ENCODE measurements at places on chromosomes 1 and 21. TPM values are rescaled to one million over a fixed set of nuclear protein-coding genes. Genes with fewer than 3 reads are reported as not detected.

DNA sequence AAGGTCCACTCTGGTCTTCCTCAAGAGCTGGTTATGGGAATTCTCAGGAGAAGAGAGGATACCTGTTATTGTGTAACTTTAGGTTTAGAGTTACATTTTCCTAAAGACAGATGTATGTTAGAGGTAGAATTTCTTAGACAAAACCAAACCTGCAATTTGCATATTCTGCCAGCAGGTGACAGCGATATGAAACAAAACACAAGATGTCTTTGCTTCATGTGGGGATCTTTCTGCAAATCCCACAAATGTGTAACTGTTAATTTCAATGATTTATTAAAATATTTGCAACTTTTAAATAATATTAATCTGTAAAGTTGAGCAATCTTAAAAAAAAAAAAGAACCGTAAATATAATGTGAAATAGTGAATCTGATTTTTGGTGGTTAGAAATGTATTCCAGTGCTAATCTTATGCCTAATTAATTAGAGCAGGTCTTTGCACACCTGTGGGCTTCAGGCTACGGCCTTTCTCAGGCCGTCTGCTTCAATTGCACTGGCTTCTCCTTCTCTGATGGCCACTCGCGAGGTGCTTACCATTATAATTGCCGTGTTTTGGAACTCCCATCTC lies 33.4 kb downstream of the FAM78B start:
- DNase-seq: no peak

DNA sequence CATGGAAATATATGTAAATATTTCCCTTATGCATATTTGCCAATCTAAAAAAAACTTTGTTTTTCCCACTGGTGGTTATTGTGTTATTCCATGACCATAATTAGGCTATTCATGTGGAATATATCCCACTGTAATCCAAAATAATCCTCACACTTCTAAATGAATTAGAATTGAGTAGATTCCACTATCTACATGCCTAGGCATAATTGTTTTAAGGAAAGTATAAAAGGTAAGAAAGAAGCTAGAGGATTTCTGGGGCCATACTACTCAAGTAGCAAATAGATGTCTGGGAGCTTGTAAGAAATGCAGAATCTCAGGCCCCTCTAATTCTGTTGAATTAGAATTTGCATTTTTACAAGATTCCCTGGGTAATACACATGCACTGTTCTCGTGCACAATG lies 83.5 kb upstream of the RRP15 start:
- DNase-seq: no peak

DNA sequence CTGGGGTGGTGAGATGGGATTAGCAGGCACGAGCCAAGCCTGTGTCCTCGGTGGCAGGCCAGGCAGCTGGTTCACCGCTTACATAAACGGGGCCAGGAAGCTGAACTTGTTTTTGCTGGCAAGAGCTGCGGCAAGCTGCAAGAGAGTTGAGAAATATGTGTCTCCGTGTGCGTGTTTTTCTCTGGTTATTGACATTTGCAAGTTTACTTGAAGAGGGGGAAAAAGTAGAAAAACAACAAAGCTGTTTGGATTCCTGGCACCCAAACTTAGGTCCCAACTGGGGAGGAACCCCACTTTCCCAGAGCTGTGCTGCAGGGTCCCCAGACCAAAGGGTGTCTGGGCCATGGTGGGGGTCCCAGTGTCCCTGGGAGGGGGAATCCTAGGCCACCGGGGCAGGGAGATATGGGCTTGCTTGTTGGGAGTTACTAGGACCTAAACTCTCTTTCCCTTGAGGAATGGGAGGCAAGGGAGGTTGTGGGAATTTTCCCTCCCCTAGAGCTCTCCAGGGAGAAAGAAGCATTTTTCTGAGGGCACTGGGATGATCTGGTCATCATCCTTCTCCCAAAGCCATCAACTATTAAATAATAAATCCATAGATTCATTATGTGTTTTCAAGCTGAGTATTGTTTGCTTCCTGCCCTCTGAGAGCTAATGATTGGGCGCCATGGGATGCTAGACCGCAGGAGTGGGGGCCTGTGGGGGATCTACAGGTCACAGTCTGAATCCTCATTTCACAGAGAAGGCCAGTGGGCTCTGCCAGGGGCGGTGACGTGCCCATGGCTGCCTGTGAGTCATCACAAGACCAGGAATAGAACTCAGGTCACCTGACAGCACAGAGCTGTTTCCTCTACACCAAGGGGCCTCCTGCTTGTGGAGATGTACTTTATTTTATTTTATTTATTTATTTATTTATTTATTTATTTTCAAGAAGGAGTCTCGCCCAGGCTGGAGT lies 14.8 kb downstream of the IL6R start:
- DNase-seq: peak; percentile 85

The MROH7 gene
- polyA plus RNA-seq: 1.2 TPM

GRCh38 chr1:84152649-84153056 lies 8.6 kb downstream of the PRKACB start:
- DNase-seq: no peak

The ST6GALNAC3 gene
- 8.4 TPM for polyA plus RNA-seq

- no peak for DNase-seq
Measured at GRCh38 chr1:188949701-188950100, 1528.0 kb downstream of the BRINP3 start.

DNA sequence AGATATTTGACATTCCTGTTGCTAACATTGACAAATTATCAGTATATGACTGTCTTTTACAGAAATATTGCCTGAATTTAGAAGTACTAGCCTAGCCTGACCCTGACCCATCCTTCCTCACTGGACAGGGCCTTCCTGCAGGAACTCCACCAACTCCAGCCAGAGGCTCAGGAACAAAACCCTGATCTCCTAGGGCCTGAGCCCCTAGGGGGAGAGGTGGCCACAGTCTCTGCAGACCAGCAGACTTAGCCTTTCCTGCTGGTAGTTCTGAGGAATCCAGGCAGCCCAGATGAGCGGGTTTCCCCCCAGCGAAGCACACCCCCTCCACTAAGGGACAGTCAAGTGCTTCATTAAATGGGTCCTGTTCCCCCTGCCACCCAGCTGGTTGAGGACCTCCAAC lies 44.3 kb upstream of the LRIF1 start:
- no peak for DNase-seq

The HCN3 gene
- polyA plus RNA-seq: 1.0 TPM

The LEMD1 gene
- 1.2 TPM for polyA plus RNA-seq

GRCh38 chr1:203407296-203407695 lies 56.4 kb upstream of the FMOD start:
- DNase-seq: no peak

DNA sequence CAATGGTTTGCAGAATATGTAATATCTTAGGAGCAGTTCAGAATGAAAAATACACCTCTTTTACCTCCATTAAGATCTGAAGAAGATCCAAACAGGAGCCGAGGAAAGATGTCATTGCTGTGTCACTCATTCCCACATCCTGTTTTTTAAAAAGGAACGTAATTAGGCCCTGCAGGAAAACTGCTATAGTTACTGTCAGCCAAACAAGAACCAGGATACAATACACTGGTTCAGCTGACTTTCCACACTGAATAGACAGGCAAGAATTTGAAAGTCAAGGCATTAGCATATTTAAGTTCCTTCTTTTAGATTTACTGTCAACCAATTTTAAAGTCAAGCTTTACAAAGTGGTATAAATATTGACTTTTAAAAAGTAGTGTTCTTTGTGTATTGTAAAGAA lies 63.8 kb downstream of the IARS2 start:
- no peak for DNase-seq
